Stimulated activated naive CD8-positive, alpha-beta T cell treated with anti-CD3 and anti-CD28 coated beads, Interleukin-15, Interleukin-2, amounts not matched to agents 100 U/mL and 50 U/mL, for 24 hours (primary cell): ENCODE measurements at places on chromosomes 3 and 15.

DNA sequence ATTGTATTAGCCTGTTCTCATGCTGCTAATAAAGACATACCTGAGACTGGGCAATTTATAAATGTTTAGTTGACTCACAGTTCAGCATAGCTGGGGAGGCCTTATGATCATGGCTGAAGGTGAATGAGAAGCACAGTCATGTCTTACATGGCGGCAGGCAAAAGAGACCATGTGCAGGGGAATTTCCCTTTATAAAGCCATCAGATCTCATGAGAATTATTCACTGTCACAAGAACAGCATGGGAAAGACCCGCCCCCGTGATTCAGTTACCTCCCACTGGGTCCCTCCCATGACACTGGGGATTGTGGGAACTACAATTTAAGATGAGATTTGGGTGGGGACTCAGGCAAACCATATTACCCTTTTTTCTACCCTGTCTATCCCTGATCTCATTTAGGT lies 51.5 kb upstream of the MYZAP start:
- no peak for DNase-seq

GRCh38 chr3:189914799-189915198 lies 205.9 kb downstream of the P3H2 start:
- no peak for DNase-seq

- DNase-seq = no peak
These were observed 38.7 kb downstream of the ATP13A4 start for GRCh38 chr3:193515966-193516365.

DNA sequence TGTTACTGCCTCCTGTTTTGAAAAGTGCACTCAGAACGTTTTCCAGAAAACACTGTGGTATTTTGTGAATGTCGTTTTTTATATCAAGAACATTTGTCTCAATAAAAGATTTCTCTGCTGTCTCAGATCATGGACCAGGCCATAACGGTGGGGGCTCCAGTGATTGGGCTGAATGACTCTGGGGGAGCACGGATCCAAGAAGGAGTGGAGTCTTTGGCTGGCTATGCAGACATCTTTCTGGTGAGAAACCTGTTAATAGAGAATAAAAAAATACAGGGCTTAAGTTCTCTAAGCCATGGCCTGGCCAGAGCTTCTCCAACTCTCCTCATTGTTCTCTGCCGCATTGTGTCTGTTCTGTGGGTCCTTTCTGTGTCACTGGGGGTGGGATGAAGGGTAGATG lies 11.7 kb downstream of the PCCB start:
- no peak for DNase-seq

DNA sequence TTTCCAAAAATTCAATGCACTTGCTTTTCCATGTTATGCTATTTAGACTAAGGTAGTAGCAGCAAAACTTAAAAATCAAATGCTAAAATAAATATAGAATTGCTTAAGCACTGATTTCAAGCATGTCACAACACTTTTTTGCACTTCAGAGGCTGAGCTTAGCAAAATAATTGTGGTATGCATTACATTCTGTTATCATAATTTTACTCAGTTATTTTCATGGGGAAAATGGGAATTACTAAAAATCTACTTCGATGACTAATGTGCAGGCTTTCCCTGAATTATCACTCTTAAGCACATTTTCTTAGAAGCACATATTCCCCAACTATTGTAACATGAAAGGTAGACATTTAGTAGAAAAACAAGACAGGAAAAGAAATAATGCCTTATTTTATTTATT lies 322.4 kb upstream of the CBLB start:
- DNase-seq = no peak

- no peak for DNase-seq
These were observed 90.5 kb downstream of the AQP9 start for GRCh38 chr15:58228718-58229117.

GRCh38 chr3:106946866-106947265 lies 430.4 kb upstream of the CCDC54 start:
- no peak for DNase-seq

DNA sequence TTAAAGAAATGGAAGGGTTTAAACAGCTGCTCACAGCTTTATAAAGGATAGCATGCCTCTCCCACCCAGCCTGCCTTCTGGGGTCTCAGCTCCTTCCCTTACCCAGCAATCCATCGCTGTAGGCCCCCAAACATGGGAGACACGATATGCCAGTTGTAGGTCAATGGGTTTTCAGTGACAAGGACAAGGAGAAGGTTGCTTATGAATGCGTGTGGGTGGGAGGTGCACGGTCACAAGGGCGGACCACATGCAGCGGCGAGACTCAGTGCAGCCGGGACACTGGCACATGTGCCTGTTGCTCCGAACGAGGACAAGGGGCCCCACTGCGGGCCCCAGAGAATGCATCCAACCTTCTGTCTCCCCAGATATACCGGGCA lies 67.0 kb downstream of the MGLL start:
- DNase-seq = no peak
